B cell (primary cell): ENCODE measurements at places on chromosomes 4 and X. TPM values are rescaled to one million over a fixed set of nuclear protein-coding genes. Genes with fewer than 3 reads are reported as not detected.

DNA sequence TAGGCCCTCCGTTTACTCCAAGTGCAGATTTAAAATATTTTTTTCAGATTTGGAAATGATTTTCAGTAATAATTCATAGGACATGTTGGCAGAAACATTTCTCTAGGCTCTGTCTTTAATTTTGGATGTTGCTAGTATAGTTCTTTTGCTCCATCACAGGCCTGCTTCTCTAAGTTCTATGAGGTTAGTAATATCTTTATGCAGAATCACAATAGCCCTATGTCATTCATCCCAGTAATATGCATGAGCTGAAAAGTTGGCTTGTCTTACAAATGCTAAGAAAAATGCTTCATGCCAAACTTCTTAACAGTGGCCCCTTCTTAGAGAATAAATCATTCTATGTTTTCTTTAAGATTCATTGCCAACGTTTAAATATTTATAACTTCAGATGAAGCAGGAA is 148.3 kb upstream of the TLL1 start:
- no peaks in the 10 kb centered on the region for H3K4me1 ChIP-seq
- no peaks in the 10 kb centered on the region for H3K36me3 ChIP-seq
- H3K4me3 ChIP-seq, result no peak overlapping the region
- no peak for DNase-seq

- H3K4me1 ChIP-seq, result no peaks in the 10 kb centered on the region
- H3K4me3 ChIP-seq, result no peak overlapping the region
- H3K27me3 ChIP-seq, result no peaks in the 10 kb centered on the region
Observed at GRCh38 chr4:12844141-12844540, 640.0 kb downstream of the RAB28 start.

DNA sequence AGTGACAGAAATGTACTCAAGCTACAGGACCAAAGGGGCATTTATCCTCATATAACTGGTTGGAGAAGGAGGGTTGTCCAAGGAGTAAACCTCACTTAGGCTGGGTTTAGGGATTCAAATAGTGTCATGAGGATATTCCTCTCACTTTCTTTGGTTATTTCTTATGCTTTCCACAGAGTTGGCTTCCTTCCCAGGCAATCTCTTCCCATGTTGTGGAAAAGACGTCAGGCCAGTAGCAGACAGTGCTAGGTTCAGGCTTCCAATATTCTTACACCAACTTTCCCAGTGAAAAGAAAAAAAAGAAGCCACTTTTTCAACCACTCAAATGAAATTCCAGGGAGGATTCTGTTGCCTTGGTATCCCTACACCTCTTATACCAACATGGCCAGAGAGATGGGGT is 653.0 kb downstream of the C4orf33 start:
- H3K4me3 ChIP-seq, result no peak overlapping the region
- no peaks in the 10 kb centered on the region for H3K4me1 ChIP-seq
- no peaks in the 10 kb centered on the region for H3K36me3 ChIP-seq
- no peaks in the 10 kb centered on the region for H3K27me3 ChIP-seq
- H3K27ac ChIP-seq, result no peak overlapping the region

DNA sequence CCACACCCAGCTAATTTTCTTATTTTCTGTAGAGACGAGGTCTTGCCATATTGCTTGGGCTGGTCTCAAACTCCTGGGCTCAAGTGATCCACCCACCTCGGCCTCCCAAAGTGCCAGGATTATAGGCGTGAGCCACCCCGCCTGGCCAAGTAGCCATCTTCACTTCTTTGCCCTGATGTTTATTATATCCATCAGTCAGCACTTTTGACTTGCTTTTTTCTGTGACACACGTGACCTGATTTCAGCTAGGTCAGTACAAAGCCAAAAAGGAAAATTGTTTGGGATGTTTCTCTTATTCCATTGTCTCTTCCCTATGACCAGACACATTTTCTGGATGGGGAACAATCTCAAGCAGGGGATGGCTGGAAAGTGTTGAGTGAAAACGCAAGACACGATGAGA is 45.3 kb upstream of the MID1 start:
- no peak for DNase-seq
- no peaks in the 10 kb centered on the region for H3K27me3 ChIP-seq
- H3K4me1 ChIP-seq, result no peaks in the 10 kb centered on the region
- H3K4me3 ChIP-seq, result no peak overlapping the region
- no peaks in the 10 kb centered on the region for H3K36me3 ChIP-seq

- H3K27ac ChIP-seq, result no peak overlapping the region
- no peaks in the 10 kb centered on the region for H3K4me1 ChIP-seq
- H3K27me3 ChIP-seq, result no peaks in the 10 kb centered on the region
- no peak for DNase-seq
- H3K4me3 ChIP-seq, result no peak overlapping the region
Observed at GRCh38 chr4:20483416-20483815, 216.8 kb upstream of the PACRGL start.

DNA sequence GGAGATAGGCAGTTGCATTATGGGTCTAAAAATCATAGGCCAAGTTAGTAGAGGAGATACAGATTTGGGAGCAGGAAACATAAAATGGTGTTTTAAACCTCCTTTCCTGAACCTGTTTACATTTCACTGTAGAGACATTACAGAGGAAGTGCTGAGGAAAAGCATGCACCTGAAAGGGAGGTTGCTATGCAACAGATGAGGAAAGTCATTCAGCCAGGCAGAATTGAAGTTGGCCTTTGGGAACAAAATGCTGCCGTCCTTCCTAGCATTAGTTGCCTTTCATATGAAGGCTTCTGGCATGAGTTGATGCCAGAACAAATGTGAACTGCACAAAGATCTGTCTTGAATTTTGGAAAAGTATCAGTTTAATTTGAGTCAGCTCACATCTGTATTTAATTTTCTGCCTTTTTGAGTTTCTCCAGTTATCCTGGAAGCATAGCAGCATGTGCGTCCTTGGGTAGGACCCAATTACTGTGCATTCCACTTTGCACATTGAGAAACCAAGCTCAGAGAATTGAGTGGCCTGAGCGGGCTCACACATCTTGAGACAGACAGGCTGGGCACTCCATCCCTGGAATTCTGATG is 38.2 kb downstream of the MAGED1 start:
- H3K36me3 ChIP-seq, result no peaks in the 10 kb centered on the region
- no peak overlapping the region for H3K27ac ChIP-seq
- H3K27me3 ChIP-seq, result no peaks in the 10 kb centered on the region
- no peaks in the 10 kb centered on the region for H3K4me1 ChIP-seq

GRCh38 chr4:3341760-3342159 is 48.9 kb downstream of the RGS12 start:
- H3K27ac ChIP-seq, result no peak overlapping the region
- H3K36me3 ChIP-seq, result no peaks in the 10 kb centered on the region
- no peak overlapping the region for H3K4me3 ChIP-seq
- no peak for DNase-seq
- H3K27me3 ChIP-seq, result no peaks in the 10 kb centered on the region
- H3K4me1 ChIP-seq, result peaks cover 4% of the 10 kb centered on the region

GRCh38 chr4:2574863-2575262 is 38.4 kb downstream of the FAM193A start:
- H3K27me3 ChIP-seq, result no peaks in the 10 kb centered on the region
- H3K36me3 ChIP-seq, result peaks cover 1% of the 10 kb centered on the region
- H3K4me1 ChIP-seq, result peaks cover 20% of the 10 kb centered on the region

DNA sequence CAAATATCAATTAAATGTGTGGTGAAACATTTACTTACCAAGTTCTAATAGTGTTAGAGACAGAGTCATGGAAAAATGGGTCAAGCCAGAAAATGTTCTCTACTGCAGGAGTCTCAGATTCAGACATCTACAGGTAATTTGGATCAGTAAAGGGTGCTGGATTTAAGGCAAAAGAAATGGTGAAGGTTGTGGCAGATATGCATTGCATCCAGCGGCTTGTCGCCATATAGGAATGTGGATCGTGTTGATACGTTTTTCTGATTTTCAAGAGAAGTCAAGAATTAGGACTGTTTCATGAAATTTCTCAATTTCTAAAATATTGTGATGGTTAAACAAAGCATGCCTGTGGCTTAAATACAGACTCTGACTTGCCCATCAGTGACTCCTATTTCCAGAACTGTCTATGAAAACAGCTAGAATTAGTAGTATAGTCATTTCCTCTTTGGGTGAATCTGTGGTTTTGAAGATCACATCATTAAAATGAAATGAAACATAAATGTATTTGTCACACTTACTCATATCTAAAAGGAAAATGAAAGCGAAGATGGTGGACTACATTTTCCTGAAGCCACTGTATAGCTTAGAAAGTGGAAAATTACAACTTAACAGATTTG is 110.1 kb upstream of the VEGFC start:
- no peaks in the 10 kb centered on the region for H3K36me3 ChIP-seq
- H3K27me3 ChIP-seq, result no peaks in the 10 kb centered on the region
- no peaks in the 10 kb centered on the region for H3K4me1 ChIP-seq
- no peak for DNase-seq
- H3K27ac ChIP-seq, result no peak overlapping the region
- no peak overlapping the region for H3K4me3 ChIP-seq

GRCh38 chr4:146446555-146446954 is 75.2 kb downstream of the SLC10A7 start:
- no peak for DNase-seq
- no peaks in the 10 kb centered on the region for H3K27me3 ChIP-seq
- H3K36me3 ChIP-seq, result no peaks in the 10 kb centered on the region
- peaks cover 3% of the 10 kb centered on the region for H3K4me1 ChIP-seq
- H3K4me3 ChIP-seq, result no peak overlapping the region

- no peaks in the 10 kb centered on the region for H3K27me3 ChIP-seq
- H3K36me3 ChIP-seq, result no peaks in the 10 kb centered on the region
- DNase-seq, result no peak
- H3K4me3 ChIP-seq, result no peak overlapping the region
Observed at GRCh38 chr4:2586502-2586901, 50.1 kb downstream of the FAM193A start.

- DNase-seq, result no peak
- H3K36me3 ChIP-seq, result no peaks in the 10 kb centered on the region
- peaks cover 45% of the 10 kb centered on the region for H3K27me3 ChIP-seq
- H3K27ac ChIP-seq, result no peak overlapping the region
Observed at GRCh38 chr4:158825433-158826036, 56.7 kb downstream of the FNIP2 start.

- H3K4me3 ChIP-seq, result no peak overlapping the region
- H3K36me3 ChIP-seq, result no peaks in the 10 kb centered on the region
- no peaks in the 10 kb centered on the region for H3K27me3 ChIP-seq
- no peak overlapping the region for H3K27ac ChIP-seq
Observed at GRCh38 chrX:154650221-154650510, 3.2 kb downstream of the CTAG2 start.

DNA sequence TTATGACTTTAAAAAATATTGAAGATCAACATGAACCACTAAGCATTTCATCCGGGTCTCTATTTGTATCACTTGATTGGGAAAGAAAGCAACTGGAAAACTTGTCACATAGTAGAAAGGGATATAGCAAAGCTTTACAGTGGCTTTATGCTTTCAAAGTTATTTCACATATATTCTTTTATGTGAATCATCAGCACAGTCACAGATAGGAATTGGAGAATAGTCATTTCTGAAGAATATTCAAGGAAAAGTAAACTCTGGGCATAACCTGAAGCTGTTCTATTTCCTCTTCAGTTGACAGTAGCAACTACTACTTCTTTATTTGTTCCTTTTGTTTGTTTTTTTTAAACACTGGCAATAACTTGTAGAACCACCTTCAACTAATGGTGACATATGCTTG is 50.5 kb downstream of the MND1 start:
- no peaks in the 10 kb centered on the region for H3K4me1 ChIP-seq
- no peak for DNase-seq
- H3K36me3 ChIP-seq, result no peaks in the 10 kb centered on the region
- no peaks in the 10 kb centered on the region for H3K27me3 ChIP-seq
- H3K4me3 ChIP-seq, result no peak overlapping the region
- no peak overlapping the region for H3K27ac ChIP-seq

GRCh38 chr4:145299380-145300076 is 119.1 kb upstream of the OTUD4 start:
- no peak for DNase-seq
- H3K27ac ChIP-seq, result no peak overlapping the region
- H3K36me3 ChIP-seq, result no peaks in the 10 kb centered on the region
- no peak overlapping the region for H3K4me3 ChIP-seq

DNA sequence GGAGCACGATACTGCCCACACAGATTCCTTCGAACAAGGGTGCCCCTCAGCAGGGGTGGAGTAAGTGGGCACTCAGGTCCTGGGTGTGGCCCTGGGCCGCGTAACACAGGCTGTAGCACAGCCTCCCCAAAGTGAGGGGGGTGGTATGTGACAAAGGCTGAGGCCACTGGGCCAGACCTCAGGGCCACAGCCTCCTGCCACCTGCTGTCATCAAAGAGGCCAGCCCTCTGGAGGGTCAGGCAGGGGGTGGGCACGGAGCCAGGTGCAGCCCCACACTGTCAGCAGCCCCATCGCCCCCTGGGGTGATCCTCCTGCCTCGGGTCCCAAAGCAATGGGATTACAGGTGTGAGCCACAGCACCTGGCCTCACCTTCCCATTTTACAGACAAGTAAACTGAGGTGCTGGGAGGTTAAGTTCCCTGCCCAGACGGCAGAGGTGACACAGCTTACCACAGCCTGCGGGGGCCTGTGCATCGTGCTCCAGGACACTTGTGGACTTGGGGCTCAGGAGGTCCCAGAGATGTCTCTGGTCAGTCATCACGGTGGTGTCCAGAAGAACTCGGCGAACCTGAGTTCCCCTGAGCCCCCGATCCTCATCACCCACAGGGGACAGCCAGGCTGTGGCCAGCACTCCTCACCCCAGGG is 27.5 kb upstream of the MXD4 start:
- H3K27me3 ChIP-seq, result no peaks in the 10 kb centered on the region
- H3K27ac ChIP-seq, result no peak overlapping the region
- H3K4me1 ChIP-seq, result peaks cover 18% of the 10 kb centered on the region

DNA sequence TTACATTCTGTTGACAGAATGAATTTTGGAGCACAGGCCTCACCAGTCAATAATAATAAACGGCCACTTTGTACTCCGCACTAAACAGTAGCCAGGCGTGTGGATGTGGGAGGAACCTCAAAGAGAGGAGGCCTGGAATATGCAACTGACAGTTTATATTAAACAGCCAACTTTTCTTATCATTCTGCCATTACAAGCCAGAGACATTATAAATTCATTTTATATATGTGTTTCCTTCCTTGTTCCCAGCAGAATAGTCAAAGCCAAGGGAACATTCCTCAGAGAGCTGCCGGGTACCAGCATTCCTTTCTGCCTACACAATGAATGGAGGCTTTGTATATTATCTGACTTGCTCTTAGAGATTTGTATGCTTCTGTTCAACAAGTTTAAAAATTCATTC is 436.5 kb upstream of the FTHL17 start:
- no peak overlapping the region for H3K4me3 ChIP-seq
- no peak overlapping the region for H3K27ac ChIP-seq
- H3K27me3 ChIP-seq, result no peaks in the 10 kb centered on the region
- DNase-seq, result no peak

RTL9 gene
- not detected in 2 replicates for total RNA-seq

SYNPO2 gene
- total RNA-seq, result 0.10 and 0.20 TPM in 2 replicates

OTUD6A gene
- total RNA-seq, result not detected in 2 replicates

ADRA2C gene
- not detected in 2 replicates for total RNA-seq

PRRG3 gene
- total RNA-seq, result not detected in 2 replicates

NLGN3 gene
- 1.0 and 1.3 TPM in 2 replicates for total RNA-seq

CENPVL1 gene
- not detected in 2 replicates for total RNA-seq

PNMA6A gene
- 0.20 and 0.39 TPM in 2 replicates for total RNA-seq

GABRE gene
- not detected in 2 replicates for total RNA-seq

SLC2A9 gene
- 0.63 and 2.1 TPM in 2 replicates for total RNA-seq
